ENCODE measurements at places on chromosomes 12 and 14. TPM values are rescaled to one million over a fixed set of nuclear protein-coding genes. Genes with fewer than 3 reads are reported as not detected.

- H3K27me3 ChIP-seq = no peaks in the 10 kb centered on the region
- peak overlapping the region; percentile 10 for H3K27ac ChIP-seq
- peaks cover 71% of the 10 kb centered on the region for H3K4me1 ChIP-seq
- H3K36me3 ChIP-seq = peaks cover 2% of the 10 kb centered on the region
- H3K4me3 ChIP-seq = no peak overlapping the region
Observed at GRCh38 chr14:77605392-77605972, 11.0 kb downstream of the SPTLC2 start.

GRCh38 chr14:56666294-56666693 lies 86.7 kb downstream of the TMEM260 start:
- H3K4me3 ChIP-seq = no peak overlapping the region
- DNase-seq = no peak
- H3K27me3 ChIP-seq = no peaks in the 10 kb centered on the region
- no peaks in the 10 kb centered on the region for H3K36me3 ChIP-seq
- peak overlapping the region; percentile 8 for H3K27ac ChIP-seq

GRCh38 chr14:95597784-95598211 lies 62.9 kb downstream of the GLRX5 start:
- H3K27me3 ChIP-seq = peaks cover 18% of the 10 kb centered on the region
- H3K4me1 ChIP-seq = no peaks in the 10 kb centered on the region
- peak; percentile 41 for DNase-seq
- H3K27ac ChIP-seq = no peak overlapping the region

The PTPRQ gene
- not detected for total RNA-seq

DNA sequence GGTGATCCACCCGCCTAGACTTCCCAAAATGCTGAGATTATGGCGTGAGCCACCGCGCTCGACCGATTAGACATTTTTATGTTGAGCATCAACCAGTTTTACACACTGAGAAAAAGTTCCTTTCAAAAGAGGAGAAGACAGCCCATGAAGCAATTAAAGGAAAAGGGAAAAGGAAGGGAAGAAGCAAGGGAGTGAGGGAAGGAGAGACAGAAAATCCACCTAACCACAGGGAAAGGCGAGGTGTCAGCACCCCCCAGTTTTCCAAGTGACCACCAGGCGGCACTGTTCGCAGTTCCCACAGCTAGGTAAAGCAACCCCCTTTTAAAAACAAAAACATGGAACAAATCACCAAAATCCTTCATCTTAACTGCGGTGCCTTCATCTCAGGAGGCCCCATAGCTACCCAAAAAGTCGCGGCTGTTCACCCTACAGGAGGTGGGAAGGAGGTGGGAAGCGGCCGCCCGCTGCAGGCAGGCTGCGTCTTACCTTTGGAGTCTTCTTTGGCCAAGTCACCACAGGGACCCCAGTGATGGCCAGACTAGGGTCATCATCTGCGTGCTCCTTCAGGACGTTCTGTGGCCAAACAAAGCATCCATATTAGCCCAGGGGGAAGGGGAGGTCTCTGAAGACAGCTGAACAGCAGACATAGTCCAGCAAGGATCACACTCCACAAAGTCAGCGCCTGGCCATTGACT lies 86.6 kb downstream of the KDM2B start:
- H3K27ac ChIP-seq = no peak overlapping the region
- peaks cover 9% of the 10 kb centered on the region for H3K36me3 ChIP-seq
- peak; percentile 72 for DNase-seq
- peaks cover 18% of the 10 kb centered on the region for H3K4me1 ChIP-seq

The TAS2R30 gene
- total RNA-seq = 1.4 TPM
